ENCODE measurements at places on chromosomes 1 and 21.

GRCh38 chr21:35976929-35977328 lies 83.4 kb downstream of the SETD4 start:
- DNase-seq: no peak

DNA sequence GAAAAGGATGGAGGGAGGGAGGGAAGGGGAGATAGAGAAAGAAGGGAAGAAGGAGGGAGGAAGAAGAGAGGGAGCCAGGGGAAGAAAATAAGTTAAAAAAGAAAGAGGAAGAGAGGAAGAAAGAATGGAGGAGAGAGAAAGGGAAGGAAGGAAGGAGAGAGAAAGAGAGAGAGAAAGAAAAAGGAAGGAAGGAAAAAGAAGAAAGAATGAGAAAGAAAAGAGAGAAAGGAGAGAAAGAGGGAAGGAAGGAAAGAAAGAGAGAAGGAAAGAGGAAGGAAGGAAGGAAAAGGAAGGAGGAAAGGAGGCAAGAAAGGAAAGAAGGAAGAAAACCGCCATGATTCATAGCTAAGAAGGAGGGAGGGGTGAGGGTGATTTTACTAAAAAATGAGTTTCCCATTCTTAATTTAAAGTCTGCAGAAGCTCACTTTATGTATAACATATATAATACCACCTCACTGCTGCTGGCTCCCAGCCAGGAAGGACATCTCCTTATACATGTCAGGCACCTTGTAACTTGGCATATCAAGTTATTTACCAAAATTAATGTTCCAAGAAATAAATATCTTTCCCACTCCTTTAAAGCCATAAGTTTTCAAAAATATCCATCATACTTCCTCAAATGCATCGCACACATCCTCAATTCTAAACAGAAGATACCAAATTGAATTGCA lies 46.0 kb upstream of the OLIG2 start:
- no peak for DNase-seq

DNA sequence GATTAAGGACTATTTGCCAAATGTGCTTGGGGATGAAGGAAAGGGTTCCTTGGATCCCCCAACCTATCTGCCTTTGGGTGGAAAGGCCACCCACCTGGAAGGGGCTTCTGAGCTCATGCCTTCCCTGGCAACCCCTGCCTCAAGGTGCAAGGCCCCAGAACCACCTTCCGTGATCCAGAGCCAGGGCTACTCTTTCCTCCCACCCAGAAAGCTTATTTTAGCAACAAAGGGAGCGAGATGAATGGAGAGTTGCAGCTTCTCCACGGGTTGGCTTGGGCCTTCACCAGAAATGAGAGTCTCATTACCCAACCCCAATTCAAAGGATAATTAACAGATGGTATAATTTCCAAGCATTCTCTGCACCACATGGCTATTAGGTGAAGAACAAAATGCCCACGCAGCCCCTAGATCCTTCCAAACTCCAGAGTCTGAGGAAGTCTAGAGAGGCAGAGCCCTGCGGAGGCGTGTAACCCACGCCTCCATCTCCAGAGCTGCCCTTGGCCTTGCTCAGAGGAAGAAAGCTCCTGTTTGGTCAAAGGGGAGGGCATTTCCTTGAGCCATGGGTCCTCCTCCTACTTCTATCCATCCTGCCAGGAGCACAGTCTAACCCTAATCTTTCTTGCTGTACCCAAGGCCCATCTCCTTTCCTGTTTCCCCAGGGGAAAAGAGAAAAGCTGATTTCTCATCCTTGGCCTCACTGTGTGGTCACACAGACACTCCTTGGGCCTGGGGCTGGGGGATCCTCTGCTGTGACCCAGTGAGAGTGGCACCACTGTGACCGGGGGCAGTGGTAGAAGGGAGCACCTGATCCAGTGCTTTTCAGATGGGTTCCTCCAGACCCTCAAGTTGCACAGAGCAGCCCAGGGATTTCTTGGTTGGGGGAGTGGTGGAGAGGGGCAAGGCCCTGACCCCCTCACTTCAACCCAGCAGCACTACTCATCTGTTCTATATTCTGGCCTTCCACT lies 1.7 kb upstream of the CELSR2 start:
- DNase-seq: no peak

DNA sequence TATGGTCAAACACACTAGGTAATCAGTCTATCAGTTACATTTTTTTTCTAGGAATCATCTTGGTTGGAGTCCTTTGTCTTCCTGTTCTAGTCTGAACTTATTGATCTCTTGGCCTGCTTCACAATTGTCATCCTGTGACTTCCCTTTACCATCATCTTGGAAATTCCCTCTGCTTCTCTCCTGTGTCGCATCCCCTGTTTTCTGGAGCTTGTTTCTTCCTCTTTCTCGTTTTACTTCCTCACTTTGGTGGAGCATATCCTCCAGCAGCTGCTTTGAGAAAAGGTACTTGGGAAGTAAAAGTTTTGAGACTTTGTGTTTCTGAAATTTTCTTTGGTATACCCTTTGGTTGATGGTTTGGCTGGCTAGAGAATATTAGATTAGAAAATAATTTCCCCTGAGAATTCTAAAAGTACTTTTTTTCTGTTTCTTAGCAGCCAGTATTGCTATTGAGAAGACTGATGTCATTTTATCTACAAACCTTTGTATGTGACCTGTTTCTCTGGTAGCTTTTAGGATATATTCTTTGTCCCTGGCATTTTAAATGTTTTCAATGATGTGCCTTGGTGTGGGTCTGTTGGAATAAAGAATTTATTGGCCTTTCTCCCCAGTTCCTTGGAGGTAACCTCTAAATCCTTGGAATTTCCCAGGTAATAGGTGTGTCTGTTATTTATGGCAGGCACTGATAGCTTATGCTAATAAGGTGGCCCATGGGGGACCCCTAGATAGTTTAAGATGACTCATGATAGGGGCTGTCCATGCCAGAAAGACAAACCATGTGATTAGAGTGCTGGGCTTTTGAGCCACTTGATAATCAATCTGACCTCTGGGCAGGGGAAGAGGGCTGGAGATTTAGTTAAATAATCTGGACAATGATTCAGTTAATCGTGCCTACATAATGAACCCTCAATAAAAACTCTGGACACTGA lies 6.1 kb upstream of the MYCL start:
- no peak for DNase-seq

GRCh38 chr1:157247005-157247763 lies 109.0 kb upstream of the ETV3 start:
- no peak for DNase-seq
